CD4-positive, CD25-positive, alpha-beta regulatory T cell (primary cell): ENCODE measurements at places on chromosomes 4 and X. TPM values are rescaled to one million over a fixed set of nuclear protein-coding genes. Genes with fewer than 3 reads are reported as not detected.

The ANXA3 gene
- total RNA-seq, result not detected

The LRCH2 gene
- not detected for total RNA-seq

The MAP3K15 gene
- total RNA-seq, result not detected

The CDX4 gene
- total RNA-seq, result not detected

DNA sequence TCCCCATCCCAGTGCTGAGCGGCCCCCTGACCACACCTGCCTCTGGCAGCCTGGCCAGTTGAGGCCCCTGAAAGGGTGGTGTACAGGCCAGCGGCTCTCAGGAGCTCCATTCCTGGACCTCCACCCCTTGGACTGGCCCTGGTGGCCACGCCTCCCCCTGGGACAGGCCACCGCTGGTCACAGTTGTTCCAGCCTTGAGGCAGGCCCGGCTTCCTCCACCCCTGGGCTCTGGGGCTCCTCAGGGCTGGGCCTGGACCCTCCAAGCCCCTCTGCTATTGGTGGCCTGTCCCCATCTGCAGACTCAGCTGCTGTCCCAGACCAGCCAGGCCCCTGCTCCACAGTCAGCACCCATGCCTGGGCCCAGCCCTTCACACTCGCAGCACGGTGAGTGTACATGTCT lies 93.2 kb upstream of the NKX1-1 start:
- H3K27ac ChIP-seq, result no peak overlapping the region
- H3K4me1 ChIP-seq, result no peaks in the 10 kb centered on the region
- H3K27me3 ChIP-seq, result no peaks in the 10 kb centered on the region
- H3K4me3 ChIP-seq, result no peak overlapping the region

- DNase-seq, result no peak
- no peaks in the 10 kb centered on the region for H3K4me1 ChIP-seq
- no peaks in the 10 kb centered on the region for H3K36me3 ChIP-seq
- H3K27ac ChIP-seq, result no peak overlapping the region
These were observed 36.7 kb upstream of the SLC25A4 start for GRCh38 chr4:185106353-185106752.

DNA sequence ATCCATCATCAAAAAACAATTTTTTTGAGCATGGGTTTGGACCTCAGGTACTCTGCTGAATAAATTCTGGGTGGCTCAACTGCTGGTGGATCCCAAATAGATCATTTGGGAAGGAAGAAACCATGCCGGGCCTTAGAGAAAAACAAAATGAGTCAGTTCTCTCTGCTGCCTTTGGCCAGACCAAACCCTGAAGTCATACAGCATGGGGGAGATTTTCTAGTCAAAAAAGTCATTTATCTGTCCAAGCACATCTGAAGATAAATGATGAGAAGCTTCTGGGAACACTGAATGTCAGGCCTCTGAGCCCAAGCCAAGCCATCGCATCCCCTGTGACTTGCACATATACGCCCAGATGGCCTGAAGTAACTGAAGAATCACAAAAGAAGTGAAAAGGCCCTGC lies 261.4 kb downstream of the DHX15 start:
- H3K27me3 ChIP-seq, result no peaks in the 10 kb centered on the region
- no peak overlapping the region for H3K4me3 ChIP-seq
- H3K36me3 ChIP-seq, result no peaks in the 10 kb centered on the region
- H3K4me1 ChIP-seq, result no peaks in the 10 kb centered on the region

- no peaks in the 10 kb centered on the region for H3K36me3 ChIP-seq
- H3K4me3 ChIP-seq, result no peak overlapping the region
- no peaks in the 10 kb centered on the region for H3K27me3 ChIP-seq
- no peak for DNase-seq
- H3K4me1 ChIP-seq, result no peaks in the 10 kb centered on the region
- no peak overlapping the region for H3K27ac ChIP-seq
These were observed 24.5 kb upstream of the PACRGL start for GRCh38 chr4:20675786-20676185.

GRCh38 chrX:1657367-1658070 lies 42.7 kb downstream of the ASMT start:
- H3K4me1 ChIP-seq, result peaks cover 25% of the 10 kb centered on the region
- peak; percentile 85 for DNase-seq
- peak overlapping the region; percentile 91 for H3K4me3 ChIP-seq
- peak overlapping the region; percentile 82 for H3K27ac ChIP-seq
